IPS-NIHi11 (cell line): ENCODE measurements at places on chromosomes 12 and 14.

- DNase-seq, result no peak
These were observed 212.0 kb downstream of the PTPRO start for GRCh38 chr12:15534322-15534721.

DNA sequence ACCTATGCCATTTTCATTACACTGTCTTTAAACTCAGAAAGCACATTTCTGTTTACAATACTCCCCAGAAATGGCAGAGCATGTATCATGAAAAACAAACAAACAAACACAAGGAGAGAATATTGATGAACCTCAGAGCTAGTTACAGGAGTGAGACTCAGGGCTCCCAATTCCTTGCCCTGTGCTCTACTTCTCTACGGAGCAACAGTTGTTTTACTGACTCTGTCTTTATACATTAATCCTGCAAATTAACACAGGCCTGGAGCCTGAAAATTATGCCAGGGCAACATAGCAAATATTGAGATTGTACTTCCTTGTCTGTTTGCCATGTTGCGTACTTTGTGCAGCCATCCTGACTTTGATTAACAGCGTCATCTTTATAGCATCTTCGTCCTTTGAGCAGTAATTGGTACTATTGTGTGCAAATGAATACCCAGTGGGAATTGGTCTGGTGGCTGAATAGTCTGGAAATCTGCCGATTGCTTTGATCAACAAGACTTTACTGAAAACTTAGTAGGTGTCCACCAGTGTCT, 15.2 kb upstream of the AKAP6 start:
- no peak for DNase-seq

DNA sequence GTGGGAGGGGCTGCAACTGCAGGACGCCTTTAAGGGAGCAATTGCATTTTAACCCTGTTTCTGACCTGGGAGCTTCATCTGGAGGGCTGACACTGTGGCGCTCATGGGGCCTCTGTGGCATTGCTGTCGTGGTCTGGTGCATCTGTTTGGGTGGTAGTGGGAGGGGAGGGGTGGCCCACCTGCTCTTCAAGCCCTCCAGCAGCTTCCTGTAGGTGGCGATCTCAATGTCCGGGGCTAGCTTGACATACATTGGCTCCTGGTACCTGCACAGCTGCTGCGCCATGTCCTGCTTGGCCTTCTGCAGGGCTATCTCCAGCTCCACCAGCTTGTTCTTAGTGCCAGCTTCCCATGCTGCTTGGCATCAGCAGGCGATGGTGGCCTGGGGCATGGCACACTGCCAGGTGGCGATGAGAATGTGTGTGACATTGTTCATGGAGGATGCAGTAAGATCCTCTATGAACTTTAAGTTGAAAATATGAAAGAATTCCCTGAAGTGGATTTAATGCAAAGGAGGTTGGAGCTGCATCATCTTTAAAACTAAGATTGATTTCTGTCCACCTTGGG, 7.7 kb upstream of the KRT82 start:
- peak; percentile 71 for DNase-seq

DNA sequence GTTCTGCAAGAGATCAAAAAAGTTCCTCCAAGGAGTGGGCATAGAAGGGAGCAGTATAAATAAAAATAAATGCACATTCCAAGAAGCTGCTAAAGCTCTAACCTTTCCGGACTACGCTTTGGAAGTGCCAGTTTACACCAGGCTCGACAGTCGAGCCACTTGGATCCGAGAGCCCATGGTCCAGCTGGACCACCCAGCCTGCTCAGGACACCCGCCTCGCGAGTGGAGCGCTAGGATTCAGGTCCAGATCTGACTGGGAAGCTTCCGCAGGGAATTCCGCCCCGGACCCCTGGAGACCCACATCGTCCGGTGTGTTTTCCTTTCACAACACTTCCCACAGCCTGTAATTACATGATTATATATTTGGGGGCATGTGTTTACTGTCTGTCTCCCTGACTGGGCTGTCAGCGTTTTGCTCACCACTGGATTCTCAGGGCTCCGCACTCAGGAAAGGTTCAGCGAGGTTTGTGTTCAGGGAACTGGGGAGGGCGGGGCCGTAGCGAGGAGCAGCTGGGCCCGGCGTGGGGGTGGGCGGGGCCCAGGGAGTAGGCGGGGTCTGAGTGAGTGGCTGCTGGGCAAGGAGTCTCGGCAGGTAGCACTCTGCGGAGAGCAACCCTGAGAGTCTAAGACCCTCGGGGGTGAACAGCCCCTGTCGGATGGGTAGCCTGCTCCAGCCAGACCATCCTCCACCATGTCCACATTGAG, 52.3 kb upstream of the TMEM263 start:
- peak; percentile 95 for DNase-seq

DNA sequence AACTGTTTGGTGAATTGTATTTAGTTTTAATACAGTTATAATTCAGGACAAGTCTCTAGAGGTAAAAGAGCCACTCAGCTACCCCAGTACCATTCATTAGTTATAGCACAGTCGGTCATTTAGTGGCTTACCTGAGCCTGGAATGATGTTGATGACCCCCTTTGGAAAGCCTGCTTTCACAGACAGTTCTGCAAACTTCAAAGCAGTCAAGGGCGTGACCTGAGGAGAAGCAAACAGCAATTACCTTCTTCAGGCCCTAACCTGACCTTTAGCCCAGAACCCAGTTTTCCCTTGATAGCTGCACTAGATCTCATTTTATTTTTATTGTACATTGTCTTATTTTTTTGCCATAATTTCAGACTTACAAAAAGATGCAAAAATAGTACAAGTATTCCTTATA, 43.8 kb downstream of the ALDH1L2 start:
- no peak for DNase-seq

DNA sequence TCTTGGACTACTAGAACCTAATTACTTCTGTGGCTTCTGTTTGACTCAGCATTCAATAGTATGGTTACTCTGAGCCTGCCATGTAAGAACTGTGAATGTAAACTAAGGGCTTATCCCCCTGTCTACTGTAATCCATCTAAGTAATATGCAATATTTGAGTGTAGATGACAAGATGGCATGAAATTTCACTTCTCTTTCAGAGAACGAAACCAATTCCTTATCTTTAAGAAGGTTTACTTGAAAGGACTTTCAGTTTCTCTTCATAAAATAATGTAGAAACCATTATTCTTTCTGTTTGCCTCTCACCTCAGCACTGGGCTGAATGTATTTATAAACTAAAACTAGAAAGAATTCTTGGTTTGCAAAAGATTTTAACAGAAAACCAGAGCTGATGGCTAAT, 60.4 kb upstream of the ARID2 start:
- no peak for DNase-seq

- DNase-seq, result no peak
These were observed 918.7 kb downstream of the AACS start for GRCh38 chr12:125983784-125984500.

GRCh38 chr12:48084841-48085460, 20.9 kb downstream of the SENP1 start:
- DNase-seq, result no peak

GRCh38 chr12:68745376-68745903, 536 bp upstream of the SLC35E3 start:
- no peak for DNase-seq

GRCh38 chr14:76133103-76133502, 18.6 kb upstream of the GPATCH2L start:
- DNase-seq, result peak; percentile 72

DNA sequence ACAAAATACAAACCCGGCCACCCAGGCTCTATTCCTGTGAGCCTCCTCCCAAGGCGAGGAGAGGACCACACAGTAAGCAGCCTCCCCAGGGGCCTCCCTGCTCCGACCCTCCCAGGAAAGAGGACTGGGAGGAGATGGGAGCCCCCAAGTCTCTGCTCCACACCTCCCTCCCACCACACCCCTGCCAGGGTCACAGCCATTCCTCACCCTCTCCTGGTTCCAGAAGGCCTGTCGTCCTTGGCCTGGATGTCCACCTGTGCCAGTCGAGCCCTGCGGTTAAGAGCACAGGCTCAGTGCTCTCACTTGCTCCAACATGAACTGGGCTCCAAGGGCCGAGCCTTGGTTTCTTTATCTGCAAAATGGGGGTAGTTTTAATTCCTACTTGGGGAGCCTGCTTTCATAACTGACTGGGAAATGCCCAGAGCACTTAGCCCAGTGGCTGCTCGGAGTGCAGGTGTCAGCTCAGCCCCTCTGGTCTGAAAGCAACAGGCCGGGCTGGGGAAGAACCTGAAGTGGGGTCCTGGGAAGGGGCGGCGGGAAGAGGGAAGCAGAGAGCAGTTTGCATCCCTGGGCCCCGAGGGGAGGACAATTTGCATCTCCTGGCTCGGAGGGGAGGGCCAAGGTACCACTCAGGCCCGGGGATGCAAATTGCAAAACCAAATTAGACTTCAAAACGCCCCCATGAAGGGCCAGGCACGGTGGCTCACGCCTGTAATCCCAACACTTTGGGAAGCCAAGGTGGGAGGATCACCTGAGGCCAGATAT, 23.6 kb downstream of the TCHP start:
- DNase-seq, result no peak

- no peak for DNase-seq
These were observed 126.0 kb upstream of the CRY1 start for GRCh38 chr12:107219301-107219700.

- DNase-seq, result no peak
These were observed 10.0 kb downstream of the VWF start for GRCh38 chr12:6114476-6114870.

- DNase-seq, result no peak
These were observed 9.2 kb downstream of the ASCL4 start for GRCh38 chr12:107783406-107784376.

GRCh38 chr14:36874396-36875138, 212.9 kb downstream of the PAX9 start:
- DNase-seq, result no peak

DNA sequence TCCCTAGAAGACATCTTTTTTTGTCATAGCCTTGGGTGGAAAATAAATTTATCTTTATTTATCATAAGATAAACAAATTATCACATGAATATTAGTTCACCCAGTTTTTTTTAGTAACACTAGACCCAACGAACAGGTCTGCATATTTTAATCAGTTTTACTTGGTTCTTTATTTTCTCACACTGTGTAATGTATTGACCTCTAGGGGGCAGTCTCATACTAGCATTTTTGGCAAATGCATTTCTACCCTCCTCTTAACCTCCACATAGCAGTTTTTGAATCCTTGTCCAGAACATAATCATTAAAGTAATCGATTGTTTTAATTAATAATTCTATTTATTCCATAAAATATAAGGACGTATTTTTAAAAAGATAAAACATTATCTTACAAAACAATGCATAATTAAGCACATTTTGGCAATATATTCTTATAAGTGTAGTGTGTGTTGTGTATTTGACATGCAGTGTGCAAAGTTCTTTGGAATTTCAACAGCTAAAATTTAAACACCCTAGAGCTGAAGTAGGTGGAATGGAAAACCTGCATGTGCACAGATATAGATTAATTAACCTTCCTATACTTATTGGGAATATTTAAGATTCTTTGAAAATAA, 31.6 kb upstream of the PTPRQ start:
- peak; percentile 27 for DNase-seq

- no peak for DNase-seq
These were observed 62.5 kb upstream of the PTPRR start for GRCh38 chr12:70982991-70983390.

GRCh38 chr14:57575482-57575881, 81.8 kb upstream of the CCDC198 start:
- no peak for DNase-seq

DNA sequence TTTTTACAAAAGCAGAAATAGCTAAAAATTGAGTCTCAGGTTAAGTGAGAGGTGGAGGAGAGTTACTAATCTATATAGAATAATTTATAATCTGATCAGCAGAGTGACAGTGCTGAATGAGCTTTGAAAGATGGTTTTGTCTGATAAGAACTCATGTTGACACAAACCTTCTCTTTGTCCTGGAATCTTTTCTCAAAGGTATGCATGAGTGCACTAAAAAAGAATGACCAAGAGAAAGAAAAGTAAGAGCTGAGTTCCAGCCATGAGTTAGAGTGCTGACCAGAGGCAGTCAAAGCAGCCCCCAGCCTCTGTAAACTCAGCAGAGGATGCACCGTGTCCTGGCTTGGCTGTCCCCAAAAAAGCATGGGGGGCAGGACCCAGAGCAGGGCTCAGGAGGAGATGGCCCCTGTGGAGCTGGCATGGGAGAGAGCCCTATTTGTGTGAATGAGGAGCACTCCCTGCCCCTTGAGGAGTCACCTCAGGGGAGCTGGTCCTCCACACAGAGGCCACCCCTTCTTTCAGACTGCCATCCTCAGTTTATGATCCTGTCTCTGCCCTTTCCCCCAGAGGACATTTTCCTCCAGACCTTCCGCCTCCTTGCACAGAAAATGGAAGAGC, 129.8 kb downstream of the SEC23A start:
- no peak for DNase-seq

DNA sequence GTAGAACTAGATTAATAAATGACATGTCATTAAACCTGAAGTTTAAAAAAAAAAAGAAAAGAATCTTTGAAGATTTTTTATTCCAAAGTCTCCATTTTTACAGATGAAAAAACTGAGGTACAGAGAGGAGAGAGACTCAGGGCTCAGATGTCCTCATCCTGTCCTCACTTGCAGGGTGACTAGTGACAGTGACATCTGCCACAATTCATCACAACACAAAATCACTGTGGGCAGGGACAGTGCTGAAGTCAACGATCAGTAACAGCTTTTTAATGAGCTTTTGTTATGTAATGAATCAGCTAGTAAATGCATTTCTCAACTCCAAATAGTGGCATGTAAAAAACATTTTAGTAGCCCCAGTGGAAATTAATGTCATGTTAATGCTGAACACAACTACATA, 138.5 kb downstream of the NTF3 start:
- DNase-seq, result no peak

GRCh38 chr14:80776186-80776585, 165.4 kb downstream of the CEP128 start:
- DNase-seq, result no peak

DNA sequence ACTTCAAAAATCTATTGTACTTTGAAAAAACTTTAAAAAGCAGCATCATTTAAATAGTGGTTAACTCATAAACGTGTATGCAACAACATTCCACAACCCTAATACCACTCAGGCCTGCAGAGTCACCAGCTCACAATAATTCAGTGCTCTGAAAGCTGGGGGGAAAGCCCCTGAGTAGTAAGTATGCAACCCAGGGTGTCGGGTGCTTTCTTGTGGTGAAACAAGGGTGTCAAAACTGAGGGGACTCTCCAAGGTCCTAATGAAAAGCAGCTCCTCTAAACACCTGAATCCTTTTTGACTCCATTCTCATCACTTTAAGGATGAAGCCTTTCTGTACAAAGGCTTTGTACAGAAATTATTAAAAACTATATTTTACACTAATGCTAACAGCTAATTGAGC, 33.7 kb downstream of the FGFR1OP2 start:
- DNase-seq, result no peak

GRCh38 chr14:63647696-63648410, 6.2 kb upstream of the WDR89 start:
- DNase-seq, result no peak

DNA sequence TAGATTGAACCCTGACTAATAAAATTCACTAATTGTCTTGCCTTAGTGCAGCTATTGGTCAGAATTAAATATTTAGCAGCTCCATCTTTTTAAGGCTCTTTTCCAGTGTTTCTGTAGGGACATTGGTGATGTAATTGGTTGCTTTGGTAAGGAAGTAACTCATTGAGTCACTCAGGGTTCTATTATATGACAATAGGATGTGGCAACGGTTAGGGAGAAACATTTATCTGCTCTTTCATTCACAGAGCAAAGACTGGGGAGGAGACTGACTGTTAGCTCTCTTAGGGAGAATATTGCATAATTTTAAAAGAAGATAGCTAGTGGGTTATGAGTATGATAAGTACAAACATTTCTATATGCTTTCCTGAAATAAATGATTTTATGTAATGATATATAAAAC, 616.5 kb downstream of the TRHDE start:
- no peak for DNase-seq
